ENCODE measurements at places on chromosomes 7 and 10.

- DNase-seq: no peak
These were observed 1111.8 kb upstream of the C7orf33 start for GRCh38 chr7:147478796-147479195.

- DNase-seq: no peak
These were observed 40.0 kb upstream of the SRI start for GRCh38 chr7:88259656-88260380.

DNA sequence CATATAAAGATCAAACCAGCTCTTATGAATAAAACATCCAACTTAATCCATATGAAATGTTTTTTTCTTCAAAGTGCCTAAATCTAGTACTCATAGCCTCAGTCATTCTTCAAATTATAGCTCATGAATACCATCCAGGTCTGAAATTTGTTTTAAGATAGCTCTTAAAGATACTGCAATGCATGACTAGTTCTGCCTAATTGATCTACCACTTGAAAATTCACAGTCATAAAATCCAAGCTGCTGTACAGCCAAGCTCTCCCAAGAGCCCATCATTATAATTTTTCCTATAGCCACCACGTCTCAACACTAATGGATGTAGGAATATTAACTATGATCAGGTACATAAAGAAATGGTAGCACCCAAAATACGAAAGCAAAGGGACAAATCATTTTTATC, 87.9 kb upstream of the RNF148 start:
- no peak for DNase-seq

- DNase-seq: no peak
These were observed at the start of gene KAZALD1 for GRCh38 chr10:101061624-101062231. Gene KAZALD1 (plus strand): TSS chr10:101061989. CDS start chr10:101062593, 604 bp downstream.

DNA sequence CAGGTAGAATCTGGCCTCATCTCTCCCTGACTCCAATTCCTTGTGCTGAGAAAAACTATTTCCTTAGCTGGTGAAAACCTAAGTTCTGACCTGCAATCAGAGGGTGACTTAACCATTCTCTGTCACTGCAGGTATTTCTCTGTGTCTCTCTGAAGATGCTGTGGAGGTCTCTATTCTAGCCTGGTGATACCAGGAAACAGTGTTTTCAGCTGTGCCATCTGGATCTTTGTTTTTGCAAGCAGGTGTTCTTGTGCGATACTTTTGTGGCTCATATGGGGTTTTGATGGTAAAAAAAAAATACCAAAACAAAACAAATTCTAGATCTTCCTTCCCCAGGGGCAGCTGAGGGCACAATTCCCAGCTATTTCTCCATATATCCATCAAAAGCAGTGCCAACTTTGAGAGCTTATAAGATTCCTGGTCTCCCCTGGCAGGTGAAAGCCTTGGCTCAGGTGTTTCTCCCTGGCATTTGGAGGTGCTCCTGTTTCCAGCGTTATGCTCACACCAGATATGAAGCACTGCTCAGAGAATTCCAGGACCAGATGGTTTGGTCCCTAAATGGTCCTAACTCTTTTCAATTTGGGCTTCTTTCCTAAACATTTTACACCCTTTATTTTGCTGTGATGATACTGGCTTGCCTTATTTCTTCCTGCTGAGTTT, 9.9 kb upstream of the NPVF start:
- no peak for DNase-seq

DNA sequence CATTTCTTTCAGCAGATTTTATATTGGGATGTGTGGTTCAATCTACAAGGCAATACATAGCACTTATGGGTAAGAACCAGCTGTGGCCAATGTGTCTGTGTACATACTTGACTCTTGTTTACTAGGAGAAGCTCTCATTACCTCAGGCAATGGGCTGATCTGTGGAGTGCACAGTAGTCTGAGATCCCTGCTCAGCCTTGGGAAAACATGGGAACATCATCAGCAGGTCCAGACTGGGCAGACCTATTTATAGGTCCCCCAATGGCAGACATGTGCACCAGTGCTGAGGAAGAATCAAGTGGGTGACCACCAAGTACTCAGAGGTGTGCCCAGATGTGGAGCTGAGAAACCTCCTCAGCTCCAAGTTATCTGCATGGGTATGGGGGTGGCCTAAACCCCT, 349.7 kb downstream of the KIF20B start:
- DNase-seq: no peak

GRCh38 chr7:29977886-29978651, 11.5 kb downstream of the SCRN1 start:
- no peak for DNase-seq

Measured in D341Med (cell line).